ENCODE measurements at places on chromosomes 2 and 18.

- DNase-seq, result no peak
Observed at GRCh38 chr2:113829270-113829669, 60.6 kb upstream of the ACTR3 start.

GRCh38 chr2:172086241-172087206 is 1.2 kb downstream of the DLX1 start:
- no peak for DNase-seq

- DNase-seq, result no peak
Observed at GRCh38 chr2:113046465-113046864, 6.2 kb downstream of the IL36B start.

DNA sequence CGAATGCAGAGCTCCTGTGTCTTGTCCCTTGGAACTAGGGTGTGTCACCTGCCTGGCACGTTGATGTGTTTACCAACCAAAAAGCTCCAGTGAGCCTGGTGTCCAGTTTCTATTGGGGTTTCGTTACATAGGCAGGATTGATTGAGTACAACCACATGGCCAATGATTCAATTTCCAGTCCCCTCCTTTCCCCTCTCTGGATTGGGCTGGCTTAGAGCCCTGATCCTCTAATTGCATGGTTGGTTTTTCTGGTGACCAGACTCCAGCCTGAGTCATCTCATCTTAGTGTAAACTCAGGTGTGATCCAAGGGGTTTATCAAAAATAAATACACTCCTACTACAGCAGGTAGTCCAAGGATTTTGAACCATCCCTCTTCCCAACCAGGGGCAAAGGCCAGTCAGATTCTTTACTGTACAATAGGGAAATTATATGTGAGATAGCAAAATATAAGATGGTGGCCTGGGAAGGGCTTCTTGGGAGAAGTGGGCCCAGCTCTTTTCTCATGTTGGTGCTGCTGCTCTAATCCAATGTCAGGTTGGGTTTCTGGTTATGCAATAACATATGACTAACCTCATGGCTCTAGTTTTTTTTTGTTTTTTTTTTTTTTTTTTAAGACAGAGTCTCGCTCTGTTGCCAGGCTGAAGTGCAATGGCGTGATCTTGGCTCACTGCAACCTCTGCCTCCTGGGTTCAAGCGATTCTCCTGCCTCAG is 64.7 kb upstream of the MGAT5 start:
- no peak for DNase-seq

- DNase-seq, result no peak
Observed at GRCh38 chr2:209977386-209978239, 24.8 kb upstream of the RPE start.

GRCh38 chr2:18362696-18363095 is 197.8 kb downstream of the RDH14 start:
- no peak for DNase-seq

GRCh38 chr2:209146682-209147320 is 277.0 kb upstream of the MAP2 start:
- no peak for DNase-seq

- DNase-seq, result no peak
Observed at GRCh38 chr2:127475788-127476187, 50.5 kb downstream of the IWS1 start.

- peak; percentile 92 for DNase-seq
Observed at GRCh38 chr2:161238560-161239325, 69.5 kb upstream of the PSMD14 start.

DNA sequence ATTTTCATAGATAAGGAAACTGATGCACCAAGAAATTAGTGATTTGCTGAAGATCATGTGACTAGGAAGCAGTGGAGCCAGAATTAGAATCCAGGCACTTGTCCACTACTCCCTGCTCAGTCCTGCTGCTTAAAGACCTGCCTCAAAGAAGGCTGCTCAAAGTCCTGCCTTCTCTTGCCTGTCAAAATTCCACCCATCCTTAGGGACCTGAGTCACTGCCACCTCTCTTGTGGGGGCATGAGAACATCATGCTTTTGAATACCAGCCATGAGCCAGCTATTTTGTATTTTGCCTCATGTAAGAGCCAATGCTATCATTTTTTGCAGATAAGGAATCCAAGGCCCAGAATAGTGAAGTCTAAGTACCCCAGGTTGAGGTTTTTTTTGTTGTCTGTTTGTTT is 47.1 kb downstream of the DDX1 start:
- no peak for DNase-seq

DNA sequence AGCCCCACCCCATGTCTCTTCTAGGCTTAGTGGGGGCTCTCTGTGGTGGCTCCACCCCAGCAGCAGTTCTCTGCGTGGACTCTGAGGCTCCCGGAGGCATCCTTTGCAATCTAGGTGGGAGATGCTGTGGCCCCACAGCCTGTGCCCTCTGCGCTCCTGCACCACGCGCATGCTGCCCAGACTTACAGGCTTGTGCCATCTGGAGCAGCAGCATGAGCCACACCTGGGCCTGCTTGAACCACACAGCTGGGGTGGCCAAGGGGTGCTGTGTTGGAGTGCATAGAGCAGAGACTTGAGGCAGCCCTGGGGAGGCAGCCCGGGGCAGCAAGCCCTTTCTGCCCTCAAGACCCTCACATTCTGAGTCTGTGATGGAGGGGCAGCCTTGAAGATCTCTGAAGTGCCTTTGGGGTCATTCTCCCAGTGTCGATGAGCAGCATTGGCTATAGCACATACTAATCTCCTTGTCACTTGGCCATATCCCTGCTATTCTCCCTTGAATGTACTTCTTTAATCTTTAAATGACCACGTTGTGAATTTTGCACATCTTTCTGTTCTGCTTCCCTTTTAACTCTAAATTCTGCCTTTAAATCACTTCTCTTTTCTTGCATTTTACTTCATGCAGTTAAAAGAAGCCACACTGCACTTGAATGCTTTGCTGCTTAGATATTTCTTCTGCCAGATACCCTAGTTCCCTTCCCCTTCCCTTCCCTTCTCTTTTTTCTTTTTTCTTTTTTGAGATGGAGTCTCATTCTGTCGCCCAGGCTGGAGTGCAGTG is 62.4 kb downstream of the NCAPH start:
- DNase-seq, result no peak

- DNase-seq, result no peak
Observed at GRCh38 chr2:190515687-190516086, 18.8 kb downstream of the NEMP2 start.

DNA sequence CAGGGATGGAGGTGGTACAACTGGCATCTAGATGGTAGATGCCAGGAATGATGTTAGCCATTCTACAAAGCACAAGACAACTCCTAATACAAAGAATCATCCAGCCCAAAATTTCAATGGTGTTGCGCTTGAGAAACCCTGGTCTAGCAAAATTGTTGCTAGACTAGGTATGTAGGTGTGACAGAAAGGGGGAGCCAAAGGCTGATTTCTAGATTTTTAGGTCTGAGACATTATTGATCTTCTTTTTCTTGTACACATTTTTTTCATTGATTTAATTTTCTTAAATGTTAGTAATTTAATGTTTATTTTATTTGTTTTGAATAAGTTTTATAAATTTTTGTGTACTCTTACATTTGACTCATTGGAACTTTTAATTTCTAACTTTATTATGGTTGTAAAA is 216.4 kb downstream of the FSIP2 start:
- no peak for DNase-seq

GRCh38 chr18:72542984-72543356 is 1.2 kb downstream of the CBLN2 start:
- DNase-seq, result no peak

GRCh38 chr2:240191001-240191400 is 50.5 kb upstream of the OTOS start:
- no peak for DNase-seq

DNA sequence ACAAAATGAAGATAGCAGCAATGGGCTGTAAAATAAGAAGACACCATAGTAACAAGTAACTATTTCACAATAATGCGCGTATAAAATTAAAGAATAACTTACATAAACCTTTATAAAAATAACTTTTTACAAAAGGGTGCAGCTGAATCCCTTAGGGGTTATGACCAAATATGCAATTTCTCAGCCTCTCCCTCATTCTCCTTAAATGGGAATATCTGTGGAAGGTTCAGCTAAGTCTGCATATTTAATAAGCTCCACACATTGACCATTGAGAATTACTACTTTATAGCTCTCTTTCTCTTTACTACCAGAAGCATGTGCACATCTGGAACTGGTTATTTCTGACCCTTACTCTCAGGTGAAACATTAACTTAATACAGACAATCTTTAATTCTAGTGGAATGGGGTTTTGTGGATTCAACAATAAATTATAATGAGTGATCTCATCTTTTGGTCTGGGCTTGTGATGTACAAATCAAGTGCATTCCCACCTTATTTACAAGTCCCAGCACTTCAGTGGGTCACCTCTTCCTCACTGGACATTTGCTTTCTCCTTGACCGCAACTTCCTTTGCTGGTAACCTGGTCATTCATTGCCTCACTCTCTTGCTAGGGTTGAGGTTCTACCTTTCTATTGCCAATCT is 15.7 kb downstream of the ARHGAP15 start:
- DNase-seq, result no peak

DNA sequence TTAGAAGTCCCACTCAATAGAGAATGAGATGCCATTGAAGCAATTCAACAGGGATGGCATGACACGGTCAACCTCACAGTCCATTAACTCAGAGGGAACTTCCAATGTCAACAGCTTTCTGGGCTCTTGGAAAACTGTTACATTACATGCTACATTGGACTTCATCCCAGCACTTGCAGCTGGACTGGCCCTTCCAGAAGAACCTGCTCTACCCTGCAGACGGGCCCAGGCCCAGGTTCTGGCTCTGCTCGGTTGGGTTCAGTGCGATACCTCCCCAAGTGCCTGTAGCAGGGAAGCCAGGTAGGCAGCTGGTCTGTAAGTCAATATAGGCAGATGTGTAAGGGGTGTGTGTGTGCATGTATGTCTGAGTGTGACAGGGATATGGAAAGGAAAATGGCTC is 12.9 kb downstream of the LAMA1 start:
- DNase-seq, result no peak

- DNase-seq, result no peak
Observed at GRCh38 chr18:62807396-62807795, 92.1 kb downstream of the PHLPP1 start.

- DNase-seq, result no peak
Observed at GRCh38 chr2:62992561-62992960, 58.1 kb upstream of the OTX1 start.

GRCh38 chr2:68108120-68108519 is 45.3 kb upstream of the C1D start:
- DNase-seq, result no peak

DNA sequence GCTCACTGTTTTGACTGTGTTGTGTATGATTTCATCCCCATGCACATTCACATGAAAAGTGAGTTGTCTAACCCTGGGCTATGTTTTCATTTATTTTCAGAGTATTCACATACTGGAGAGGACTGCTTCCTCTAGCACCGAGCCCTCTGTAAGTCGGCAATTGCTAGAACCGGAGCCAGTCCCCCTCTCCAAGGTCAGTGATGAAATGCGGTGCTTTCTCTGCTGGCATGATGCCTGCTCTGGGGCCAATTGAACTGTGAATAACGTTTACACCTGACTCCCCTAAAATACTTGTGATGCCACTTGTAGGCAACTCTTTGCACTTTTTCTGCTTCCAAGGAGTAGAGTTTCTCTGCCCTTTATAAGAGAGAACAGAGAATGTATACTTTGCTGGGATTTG is 126.9 kb downstream of the PRKRA start:
- no peak for DNase-seq

DNA sequence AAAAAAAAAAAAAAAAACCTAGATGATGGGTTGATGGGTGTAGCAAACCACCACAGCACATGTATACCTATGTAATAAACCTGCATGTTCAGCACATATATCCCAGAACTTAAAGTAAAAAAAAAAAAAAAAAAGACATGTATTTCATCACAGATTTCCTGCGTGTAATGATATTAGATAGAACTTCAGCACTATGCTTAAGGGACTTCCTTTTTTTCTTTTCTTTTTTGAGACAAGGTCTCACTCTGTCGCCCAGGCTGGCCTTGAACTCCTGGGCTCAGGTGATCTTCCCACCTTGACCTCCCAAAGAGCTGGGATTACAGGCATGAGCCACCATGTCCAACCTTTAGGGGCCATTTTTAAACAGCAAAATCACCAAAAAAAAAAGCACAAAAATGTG is 42.0 kb downstream of the NEURL3 start:
- no peak for DNase-seq

- DNase-seq, result no peak
Observed at GRCh38 chr2:212811921-212812320, 273.3 kb upstream of the ERBB4 start.

DNA sequence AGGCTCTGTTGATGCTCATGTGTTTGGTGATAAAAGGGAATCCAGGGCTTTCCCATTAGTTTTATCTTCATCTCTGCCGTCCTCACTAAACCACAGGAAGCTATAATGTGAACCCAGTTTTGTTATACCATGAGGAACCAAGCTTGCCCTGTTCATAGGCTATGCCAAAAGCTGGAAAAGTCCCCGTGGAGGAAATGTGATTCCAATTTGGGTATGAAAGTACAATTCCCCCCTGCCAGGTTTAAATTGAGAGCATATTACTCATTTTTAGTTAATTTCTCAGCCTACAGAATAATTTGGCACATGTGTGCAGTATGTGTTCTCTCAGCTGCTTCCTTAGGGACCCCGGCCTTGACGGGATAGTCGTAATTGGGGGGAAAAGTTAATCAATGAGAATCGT is 327.4 kb downstream of the RND3 start:
- DNase-seq, result no peak

- DNase-seq, result no peak
Observed at GRCh38 chr2:234348081-234348480, 148.8 kb downstream of the ARL4C start.

GRCh38 chr2:215363461-215364156 is 51.8 kb downstream of the ATIC start:
- no peak for DNase-seq

Data from anterior cingulate cortex (tissue), 58 donors.